ENCODE measurements at places on chromosomes 1 and 21.

GRCh38 chr1:39645411-39646043, 6.1 kb upstream of the HEYL start:
- no peak for DNase-seq

DNA sequence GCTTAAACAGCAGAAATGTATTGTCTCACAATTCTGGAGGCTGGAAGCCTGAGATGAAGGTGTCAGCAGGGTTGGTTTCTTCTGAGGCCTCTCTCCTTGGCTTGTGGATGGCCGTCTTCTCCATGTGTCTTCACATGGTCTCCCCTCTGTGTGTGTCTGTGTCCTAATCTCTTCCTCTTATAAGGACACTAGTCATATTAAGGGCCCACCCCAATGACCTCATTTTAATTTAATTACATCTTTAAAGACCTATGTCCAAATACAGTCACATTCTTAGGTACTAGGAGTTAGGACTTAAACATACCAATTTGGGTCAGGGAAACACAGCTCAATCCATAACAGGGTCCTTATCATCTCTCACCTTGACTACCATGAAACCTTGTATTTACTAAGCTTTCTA, 14.8 kb upstream of the OLIG2 start:
- no peak for DNase-seq

GRCh38 chr1:19860418-19860817, 21.8 kb upstream of the OTUD3 start:
- no peak for DNase-seq

DNA sequence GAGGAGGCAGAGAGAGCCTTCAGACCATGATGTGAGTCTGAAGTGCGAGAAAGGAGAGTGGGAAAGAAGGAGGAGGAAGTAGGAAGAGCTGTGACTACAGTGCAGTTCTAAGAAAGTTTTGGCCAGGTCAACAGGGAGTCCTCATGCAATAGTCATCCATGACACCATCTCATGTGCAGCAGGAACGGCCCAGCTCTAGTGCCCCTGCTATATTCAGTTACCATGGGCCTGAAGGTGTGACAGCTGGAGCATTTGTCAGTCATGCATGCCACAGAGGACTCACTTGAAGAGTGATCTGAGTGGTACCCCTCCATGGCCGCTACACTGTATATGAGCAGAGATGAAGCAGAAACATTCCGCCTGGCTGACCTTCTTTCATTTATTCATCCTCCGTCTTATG, 77.9 kb downstream of the OMA1 start:
- DNase-seq = no peak

DNA sequence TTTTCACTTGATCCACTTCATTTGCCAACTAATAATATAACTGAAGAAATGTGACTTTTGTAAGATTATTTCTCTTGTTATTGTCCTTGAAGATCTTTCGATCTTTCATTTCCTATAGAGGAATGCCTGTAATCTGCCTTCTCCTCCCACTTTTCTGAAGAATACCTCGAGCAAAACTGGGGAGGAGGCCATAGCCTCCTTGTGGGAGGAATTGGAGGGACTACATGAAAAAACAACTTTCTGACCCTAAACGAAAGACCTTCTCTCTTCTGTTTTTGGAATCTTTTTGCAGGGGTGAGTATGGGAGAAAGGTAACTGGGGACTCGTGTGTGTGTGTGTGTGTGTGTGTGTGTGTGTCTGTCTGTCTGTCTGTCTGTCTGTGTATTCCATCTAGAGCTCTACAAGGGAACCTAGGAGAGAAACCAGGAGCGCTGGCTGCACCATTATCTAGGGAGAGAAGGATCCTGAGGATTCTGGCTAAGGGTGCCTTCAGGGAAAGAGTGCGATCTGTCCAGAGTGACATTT, 32.4 kb upstream of the MAB21L3 start:
- DNase-seq = no peak

- no peak for DNase-seq
Observed at GRCh38 chr1:60063561-60063960, 10.0 kb downstream of the C1orf87 start.

DNA sequence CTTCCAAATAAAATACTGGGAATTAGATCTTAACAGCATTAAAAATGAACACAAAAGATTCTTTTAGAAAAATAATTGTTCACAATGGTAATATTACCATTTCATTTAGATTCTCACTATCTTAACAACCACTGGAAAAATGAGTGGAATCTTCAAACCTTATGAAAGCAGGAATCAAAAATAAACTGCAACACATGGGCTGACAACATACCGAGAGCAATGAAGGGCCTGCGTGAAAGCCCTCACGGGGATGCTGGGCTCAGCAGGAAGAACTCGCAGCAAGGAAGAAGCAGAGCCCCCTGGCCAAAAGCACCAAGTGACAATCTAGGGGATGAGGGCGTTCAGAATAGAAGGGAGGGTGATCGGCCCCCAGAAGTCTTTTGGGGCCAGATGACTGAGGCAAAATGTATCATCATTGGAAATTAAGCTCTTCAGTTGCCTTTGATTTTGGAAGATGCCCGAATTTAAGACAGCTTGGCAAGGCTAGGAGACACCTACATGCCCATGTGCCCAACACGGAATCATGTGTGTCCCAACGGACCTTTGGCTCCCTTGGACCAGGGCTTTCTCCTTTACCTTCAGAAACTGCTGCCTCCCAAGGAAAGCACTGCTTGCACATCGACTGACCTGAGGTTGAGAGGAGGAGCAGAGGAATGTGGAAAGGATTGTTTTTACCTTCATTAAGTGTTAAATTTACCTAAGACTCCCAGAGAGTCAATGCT, 103.9 kb downstream of the TGFBR3 start:
- DNase-seq = no peak

- DNase-seq = no peak
Observed at GRCh38 chr1:96464991-96465390, 256.6 kb upstream of the PTBP2 start.

DNA sequence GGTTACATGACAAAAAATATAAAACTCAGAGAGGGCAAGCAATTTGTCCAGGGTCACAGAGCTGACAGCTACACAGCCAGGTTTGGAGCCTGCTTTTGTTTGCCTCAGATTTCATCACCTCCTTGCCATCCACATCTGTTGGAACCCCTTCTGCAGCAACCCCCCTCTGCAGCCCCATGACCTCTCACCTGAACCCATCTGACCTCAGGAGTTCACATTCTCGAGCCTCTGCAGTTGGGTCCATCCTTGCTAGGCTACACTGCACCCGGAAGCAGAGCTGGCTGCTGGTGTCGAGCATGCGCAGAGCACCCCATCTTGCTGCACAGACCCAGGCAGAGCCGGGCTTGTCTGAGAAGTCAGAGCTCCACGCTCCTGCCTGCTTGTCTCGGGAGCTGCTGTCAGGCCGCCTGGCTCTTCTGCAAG, 10.0 kb downstream of the C1QB start:
- no peak for DNase-seq

DNA sequence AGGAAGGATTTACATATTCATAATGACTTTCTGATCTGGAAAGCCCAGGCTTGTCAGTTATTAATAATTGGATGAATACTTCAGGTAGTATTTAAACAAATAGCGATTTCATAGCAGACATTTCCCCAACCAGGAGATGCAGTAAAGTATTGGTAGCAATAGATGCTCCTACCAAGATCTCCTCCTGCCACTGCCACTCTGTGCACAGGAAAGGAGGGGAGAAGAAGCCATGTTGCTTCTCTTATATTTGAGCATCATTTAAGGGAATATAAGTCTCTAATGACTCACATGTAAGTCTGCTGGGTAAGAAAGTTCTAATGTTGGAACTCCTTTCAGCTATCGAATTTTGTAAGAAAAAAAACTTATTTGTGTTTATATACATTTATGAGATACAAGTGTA, 420 bp upstream of the IFI16 start:
- no peak for DNase-seq

- no peak for DNase-seq
Observed at GRCh38 chr1:232132572-232132971, 497.4 kb downstream of the SIPA1L2 start.

GRCh38 chr1:224492632-224493031, 58.0 kb upstream of the WDR26 start:
- no peak for DNase-seq

DNA sequence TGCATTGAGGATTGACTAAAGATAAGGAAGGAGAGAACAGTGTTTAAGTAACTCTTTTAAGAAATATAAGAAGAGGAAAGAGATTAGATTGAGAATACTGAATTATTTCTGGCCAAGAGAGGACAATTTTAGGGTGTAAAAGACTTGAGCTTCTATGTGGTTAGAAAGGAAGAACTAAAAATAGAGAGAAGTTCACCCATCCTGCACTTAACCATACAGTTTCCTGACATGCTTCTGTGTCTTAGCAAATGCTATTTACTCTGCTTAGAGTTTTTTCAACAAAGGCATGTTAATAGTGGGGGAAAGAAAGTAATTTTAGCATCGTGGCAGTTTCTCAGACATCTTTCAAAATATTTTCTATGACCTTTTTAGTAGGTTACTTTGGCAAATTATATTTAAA, 122.8 kb upstream of the GPR52 start:
- no peak for DNase-seq

DNA sequence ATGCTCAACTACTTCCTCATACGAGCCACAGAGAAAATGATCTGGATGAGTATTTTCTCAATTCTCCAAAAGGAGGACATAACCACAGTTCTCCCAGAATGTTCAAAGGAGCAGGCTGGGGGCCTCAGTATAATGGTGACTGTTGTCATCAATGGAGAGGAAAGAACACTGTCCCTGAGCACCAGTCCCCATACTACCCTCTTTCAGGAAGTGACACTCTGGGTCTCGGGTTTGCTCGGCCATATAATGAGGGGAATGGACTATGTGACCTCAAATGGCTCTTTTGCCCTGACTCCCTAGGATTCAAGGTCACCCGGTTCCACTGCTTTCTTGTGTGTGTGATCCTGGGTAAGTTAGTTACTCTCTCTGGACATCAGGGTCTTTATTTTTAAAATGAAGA, 22.8 kb downstream of the SLC9A1 start:
- no peak for DNase-seq

DNA sequence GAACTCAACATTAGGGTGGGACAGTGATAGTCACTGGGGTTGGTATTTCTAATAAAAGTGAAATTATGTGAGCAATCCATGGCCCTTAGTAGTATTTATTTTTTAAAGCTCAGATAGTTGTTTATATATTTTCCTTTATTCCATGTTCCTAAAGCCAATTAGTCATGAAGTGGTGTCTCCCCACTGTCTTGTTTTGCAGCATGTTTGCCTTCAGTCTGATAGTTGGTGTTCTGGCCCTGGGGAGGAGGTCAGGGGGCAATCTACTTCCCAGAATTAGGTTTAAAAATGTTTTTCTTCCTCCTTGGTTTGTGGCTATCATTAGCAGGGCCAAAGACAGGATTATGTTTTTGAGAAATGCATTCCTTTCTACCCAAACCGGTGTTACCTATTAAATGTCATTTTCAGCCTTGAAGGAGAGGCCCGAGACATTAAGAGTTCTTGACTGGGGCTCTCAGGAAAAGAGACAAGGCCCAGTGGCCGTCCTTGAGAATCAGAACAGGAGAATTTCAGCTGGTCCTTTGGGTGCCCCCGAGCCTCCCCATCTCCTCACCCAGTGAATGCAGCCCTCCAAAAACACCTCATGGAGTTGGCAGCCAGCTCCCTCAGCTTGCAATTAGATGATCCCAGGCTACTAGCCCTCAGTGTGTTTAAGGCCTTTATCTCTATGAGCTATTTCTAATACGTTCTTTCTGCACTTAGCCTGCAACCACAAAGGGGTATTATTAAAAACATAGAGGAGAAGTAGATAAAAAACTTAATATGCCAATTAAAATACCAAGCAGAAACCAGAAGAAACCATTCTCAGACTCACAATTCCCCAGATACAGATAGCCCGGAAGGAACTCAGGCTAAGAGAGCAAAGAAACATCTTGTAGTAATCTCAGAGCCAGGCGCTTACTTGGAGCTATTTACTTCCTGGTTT, 71.3 kb upstream of the NGF start:
- no peak for DNase-seq

- no peak for DNase-seq
Observed at GRCh38 chr1:156675210-156676113, 1.7 kb downstream of the NES start.

DNA sequence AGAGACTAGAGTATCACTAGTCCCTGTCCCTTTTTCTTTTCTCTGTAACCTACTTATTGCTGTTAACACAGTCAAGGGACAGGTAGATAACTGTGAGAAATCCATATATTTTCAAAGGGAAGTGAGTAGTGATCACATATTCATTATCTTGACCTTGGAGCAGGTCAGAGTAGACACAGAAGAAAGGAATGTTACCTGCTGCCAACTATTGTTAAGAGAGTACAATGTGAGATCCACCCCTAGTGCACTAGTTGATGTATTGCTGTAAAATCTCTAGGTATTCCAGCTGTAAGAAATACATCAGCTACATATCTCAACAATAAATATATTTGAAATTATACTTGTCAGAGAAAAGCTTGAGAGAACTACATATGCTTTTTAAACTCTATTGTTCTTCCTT, 68.7 kb upstream of the ADGRL2 start:
- no peak for DNase-seq

GRCh38 chr1:49163031-49163430, 386.3 kb upstream of the BEND5 start:
- no peak for DNase-seq

DNA sequence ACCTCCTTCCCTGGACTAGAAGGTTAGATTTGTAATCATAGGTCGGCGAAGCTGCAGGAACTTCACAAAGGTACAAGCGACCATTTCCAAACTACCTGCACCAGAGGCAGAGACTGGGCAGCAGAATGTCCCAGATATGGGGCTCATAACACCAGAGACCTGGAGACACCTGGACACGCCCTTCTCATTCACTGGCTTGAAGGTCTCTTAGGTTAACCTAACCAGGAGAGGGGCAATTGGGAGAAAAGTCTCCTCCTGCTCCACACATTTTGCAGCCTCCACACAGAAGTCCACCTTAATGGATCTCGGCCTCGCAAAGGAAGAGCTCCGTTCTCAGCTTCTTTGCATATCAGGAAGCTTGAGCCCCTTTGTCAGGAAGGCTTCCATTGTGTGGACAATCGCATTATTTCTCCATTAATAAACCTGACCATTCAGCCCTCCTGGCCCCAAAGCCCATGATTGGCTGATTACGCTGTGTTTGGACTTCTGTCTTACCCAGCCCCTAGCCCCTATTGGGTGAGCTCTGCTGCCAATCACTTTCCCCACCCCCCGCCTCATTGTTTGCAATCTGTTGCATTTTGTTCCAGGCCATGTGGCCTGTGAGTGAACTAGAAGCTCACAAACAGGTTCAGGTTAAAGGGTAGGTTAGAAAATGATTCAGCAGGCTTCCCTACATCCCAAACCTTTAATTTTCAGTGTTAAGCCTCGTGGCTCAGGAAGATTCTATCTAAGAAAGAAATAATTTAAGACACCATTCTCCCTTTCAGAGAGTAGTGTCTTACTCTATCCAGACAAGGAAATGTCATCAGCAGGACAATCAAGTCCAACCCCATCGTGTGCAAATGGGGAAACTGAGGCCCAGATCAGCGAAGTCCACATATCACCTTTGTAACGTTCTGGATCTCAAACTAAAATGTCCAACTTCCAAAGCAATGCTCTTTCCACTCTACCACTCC, 2.8 kb downstream of the MYCL start:
- peak; percentile 100 for DNase-seq

GRCh38 chr1:232922485-232922884, 27.9 kb upstream of the NTPCR start:
- DNase-seq = no peak

All from NCI-H2107 (cell line).